ENCODE measurements at places on chromosomes 6 and 20.

DNA sequence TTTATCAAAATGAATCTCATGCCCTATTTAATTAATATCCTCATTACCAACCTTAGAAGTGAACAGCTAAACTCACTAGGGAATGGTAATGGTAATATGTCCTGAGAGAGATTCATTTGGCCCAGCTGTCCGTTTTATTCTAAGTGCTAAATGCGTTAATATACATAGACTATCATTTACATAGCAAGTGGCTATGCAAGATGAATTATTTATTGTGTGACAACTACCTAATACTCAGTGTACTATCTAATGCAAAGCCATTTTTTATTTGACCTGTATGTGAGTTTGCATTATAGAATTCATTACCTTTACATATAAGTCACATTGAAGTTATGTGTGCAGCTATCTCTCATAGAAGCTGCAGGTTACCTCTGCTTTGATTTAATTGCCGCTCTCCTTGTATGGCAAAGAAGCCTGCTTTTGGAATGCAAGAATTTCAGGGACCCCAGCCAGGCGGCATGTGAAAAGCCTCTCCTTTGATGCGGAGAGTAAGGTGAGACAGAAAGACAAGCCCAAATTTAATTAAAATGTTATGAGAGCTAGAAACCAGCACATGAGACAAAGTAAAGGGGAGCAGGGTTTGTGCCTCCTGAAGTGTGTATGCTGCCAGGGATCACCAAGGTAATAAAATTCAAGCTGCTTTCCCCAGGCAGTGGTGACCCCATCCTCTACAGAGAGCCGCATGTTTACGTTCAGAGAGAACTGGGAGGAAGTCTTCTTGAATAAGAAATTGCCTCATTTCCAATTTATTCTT is 693.0 kb upstream of the MAP3K7 start:
- no peak for DNase-seq

GRCh38 chr20:59808729-59809381 is 124.6 kb downstream of the SYCP2 start:
- no peak for DNase-seq

GRCh38 chr6:158225767-158226166 is 57.6 kb downstream of the GTF2H5 start:
- no peak for DNase-seq

DNA sequence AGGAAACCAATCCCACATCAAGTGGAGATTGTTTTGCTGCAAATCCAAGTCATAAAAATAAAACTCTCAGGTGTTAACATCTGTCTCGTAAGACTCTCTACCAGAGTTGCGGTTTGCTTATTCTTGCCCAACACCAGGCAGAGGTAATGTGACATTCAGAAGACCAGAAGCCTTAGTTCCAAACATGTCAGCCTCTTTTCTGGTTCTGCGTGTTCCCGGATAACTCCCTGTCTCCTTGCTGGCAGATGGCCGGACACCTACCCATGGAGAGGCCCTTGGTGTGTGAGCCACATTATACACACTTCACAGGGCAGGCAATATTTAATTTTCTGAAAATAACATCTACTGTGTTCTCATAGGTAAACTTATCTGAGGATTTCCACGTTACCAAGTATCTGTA is 73.4 kb downstream of the GMPR start:
- DNase-seq = no peak

DNA sequence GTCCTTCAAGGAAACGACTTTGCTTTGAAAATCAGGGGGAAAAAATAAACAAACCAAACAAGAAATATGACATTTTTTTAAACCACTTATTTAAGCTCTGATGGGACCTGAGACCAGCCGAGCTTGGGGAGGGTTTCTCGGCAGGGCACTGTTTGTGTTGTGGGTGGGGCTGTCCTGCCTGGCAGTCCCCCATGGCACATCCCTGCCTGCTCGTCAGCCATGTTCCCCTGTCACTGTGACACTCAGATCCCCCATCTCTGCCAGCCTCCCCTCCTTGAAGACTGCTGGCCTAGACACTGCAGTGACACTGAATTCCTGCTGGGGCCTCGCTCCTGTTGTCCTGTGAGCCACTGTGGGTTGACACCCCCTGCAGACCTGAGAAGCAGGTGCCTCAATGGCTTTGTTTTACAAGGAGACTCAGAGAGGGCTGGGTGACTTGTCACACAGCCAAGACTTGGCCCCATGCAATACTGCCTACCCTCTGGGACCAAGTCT is 95.1 kb upstream of the PTPN1 start:
- DNase-seq = no peak

GRCh38 chr6:150800674-150801314 is 64.7 kb upstream of the MTHFD1L start:
- no peak for DNase-seq

All from astrocyte of the cerebellum (primary cell).